ENCODE measurements at places on chromosomes 1 and 21. TPM values are rescaled to one million over a fixed set of nuclear protein-coding genes. Genes with fewer than 3 reads are reported as not detected.

- DNase-seq, result no peak
Measured at GRCh38 chr1:43203859-43204258, 31.7 kb downstream of the CFAP57 start.

DNA sequence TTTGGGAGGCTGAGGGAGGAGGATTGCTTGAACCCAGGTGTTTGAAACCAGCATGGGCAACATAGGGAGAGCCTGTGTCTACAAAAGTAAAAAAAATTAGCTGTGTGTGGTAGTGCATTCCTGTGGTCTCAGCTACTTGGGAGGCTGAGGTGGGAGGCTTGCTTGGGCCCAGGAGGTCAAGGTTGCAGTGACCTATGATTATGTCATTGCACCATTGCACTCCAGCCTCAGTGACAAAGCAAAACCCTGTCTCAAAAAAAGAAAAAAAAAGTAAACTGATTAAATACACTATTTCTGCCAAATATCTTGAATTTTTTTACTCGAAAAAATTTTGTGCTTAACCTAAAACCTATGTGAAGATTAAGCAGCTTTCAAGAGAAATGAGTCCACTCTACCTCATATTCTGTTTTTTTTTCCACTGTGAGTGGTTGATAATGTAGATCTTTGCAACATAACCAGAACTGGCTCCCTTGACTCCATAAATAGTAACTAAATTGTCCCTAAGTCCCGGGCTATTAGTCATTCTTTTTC is 19.4 kb upstream of the ZNF281 start:
- DNase-seq, result no peak

DNA sequence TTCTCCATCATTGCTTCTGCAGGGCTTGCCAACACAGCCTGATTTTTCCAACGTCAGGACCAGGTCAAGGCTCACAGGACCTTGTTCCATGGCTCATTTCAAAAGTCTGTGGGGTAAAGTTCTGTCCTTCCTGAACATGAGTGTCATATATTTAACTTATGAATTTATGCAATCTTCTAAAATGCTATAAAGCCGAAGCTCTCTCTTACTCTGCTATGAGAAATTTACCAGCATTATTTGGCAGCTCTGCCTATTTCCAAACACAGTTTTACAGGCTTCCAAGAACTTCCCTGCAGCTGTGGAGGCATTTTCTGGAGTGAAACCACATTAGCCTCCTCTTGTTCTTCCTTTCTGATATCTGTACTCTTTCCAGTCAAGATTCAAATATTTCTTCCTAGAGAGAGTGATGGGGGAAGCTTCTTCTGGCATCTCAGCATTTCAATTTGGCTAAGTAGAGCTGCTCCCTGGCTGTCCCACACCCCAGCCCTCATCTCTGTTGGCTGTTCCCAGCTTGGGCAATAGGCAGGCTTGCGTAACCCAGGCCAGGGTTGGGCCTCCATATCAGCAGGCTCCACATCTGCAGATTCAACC is 15.6 kb upstream of the HMGCS2 start:
- peak; percentile 90 for DNase-seq

GRCh38 chr1:85976516-85977205 is 179.9 kb downstream of the COL24A1 start:
- no peak for DNase-seq

GRCh38 chr1:179709841-179710329 is 33.2 kb upstream of the FAM163A start:
- no peak for DNase-seq

DNA sequence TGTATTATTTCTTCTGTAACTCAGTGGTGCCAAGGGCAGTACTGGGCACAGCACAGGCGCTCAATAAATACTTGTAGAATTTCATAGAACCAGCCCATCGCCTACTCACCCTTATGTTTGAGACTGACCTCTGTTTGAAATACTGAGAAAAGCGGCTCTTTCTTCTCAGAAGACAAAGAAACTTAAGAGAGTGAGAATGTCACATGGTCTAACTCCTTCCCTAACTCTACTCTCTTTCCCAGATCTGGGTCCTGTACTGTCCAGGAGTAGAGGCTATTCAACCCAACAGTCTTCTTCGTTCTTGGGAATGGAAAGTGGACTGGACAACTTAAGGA is 4.2 kb downstream of the IGSF8 start:
- no peak for DNase-seq

DNA sequence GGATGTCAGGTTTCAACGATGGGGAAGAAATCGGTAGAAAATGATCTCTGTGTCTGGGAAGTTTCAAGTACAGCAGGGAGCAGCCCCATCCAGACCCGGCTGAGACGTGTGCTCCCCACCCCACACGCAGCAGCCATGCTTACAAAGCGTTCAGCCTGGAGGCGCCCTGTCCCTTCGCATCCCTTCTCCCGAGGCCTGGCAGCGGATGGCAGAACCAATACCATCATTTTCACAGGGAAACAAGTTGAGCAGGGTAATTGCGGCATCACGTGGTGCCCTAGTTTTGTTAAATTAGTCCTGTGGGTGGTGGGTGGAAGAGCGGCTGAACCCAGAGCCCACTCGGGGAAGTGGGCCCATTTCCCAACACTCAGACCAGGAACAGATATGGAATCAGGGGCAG is 23.9 kb downstream of the KCNAB2 start:
- DNase-seq, result no peak

GRCh38 chr1:56654126-56654923 is 9.2 kb downstream of the PRKAA2 start:
- DNase-seq, result no peak

GRCh38 chr1:245380790-245381535 is 226.2 kb downstream of the KIF26B start:
- DNase-seq, result no peak

DNA sequence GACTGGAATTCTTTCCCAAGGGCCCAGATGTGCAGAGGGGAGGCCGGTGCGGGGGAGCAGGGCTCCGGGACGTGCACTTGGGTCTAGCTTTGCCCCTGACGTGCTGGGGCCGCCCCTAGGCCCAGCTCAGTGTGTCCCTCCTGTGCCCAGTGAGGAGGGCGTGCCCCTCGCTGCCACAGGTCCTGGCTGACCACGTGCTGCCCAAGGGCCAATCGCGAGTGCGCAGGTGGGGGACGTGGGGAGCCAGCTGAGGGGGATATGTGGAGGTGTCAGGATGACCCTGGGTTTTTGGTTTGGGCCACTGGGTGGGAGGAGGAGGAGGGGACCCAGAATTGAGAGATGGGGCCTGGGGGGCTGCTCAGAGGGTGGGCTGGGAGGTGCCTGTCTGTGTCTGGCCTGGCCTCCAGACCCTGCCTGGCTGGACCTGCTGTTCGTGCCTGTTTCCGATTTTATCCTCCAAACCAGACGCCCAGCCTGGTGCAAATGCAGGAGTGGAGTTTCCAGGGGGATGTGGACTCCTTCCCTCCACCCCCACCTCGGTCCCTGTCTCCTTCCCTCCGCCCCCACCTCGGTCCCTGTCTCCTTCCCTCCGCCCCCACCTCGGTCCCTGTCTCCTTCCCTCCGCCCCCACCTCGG is 6.1 kb upstream of the RNF223 start:
- peak; percentile 87 for DNase-seq

- DNase-seq, result no peak
Measured at GRCh38 chr1:92136341-92136740, 56.2 kb downstream of the BTBD8 start.

DNA sequence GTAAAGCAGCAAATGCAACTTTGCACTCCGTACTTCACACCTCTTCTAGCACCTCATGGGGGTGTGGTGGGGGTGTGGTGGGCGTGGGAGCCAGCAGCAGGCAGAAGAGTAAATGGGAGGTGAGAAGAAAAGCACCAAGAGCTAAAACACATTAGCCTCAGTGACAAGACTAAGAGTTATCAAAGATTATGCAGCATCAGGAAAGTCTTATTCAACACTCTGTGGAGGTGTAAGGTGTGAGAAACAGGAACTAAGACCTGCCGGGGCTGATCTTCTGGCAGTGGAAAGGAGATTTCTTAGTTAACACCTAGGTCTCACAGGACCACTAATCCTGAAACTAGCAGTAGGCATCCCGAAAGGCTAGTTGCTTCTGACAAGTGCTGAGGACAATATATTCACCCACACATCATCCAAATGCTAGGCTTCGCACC is 9.9 kb downstream of the TGFBR3 start:
- no peak for DNase-seq

- DNase-seq, result no peak
Measured at GRCh38 chr1:48792961-48793360, 16.3 kb upstream of the BEND5 start.

DNA sequence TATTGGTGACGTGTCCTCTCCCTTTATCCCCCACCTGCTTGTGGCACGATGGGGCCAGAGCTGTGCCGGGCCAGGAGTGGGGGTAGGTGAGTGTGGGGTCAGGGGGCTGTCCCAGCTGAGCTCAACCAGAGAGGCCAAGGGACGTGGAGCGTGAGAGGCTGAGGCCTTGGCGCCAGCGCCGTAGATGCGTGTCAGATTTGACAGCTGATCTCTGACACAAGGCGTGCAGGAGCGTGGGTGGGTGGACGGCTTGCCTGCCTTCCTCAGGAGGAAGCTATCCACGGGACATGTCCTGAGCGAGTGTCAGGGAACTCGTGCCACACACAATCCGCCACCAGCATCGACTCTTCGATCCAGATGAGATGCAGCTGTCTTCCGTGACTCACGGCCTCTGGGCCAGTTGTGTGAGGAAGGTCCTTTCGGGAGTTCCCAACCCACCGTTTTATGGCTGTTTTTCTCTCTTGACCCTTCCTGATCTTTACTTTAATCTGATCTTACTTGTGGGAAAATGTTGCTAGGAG is 56.7 kb downstream of the SPSB1 start:
- DNase-seq, result no peak

DNA sequence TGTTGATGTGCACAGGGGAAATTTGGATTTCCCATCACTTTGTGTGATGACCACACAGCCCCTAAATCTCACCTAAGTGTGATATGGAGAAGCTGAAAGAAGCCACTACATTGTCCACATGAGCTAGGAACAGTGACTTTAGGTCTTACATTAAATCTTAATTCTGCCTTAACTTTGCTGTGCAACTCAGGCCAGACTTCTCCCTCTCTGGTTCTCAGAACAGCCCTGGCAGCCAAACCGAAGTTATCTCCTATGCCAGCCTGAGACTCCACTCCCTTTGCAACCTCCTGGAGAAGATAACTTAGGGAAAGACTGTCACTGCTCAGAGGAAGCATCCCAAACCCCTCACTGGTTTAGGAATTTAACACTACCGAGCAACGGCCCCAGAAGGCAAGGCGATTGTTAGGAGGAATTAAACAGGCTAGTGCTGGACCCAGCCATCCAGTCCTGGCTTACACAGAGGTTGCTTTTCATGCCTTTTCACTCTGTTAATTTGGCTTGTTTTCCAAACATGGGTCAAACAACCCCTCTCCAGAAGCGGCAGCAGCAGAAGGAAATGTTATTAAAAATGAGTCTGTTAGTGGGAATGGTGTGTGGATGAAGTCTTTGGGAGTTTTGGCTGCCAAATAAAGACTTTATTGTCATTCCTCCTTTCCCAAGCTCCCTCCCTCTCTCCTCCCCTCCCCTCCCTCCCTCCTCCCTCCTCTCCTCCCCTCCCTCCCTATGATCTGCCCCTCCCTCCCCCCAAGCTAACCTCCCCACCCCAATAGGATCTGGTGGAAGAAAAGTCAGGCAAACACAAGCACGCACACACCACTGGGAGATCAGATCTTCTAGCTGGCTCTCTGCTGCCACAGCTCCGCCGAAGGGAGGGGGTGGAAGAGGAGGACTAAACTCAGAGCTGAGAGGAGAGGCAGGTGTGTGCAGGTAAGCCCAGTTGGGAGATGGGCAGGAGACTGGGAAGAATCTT is at the start of gene PRELP:
Gene PRELP (plus strand): TSS at position 795 of the 970 bp plus-strand sequence. CDS start 7,379 bp downstream, outside the sequence.
- no peak for DNase-seq

DNA sequence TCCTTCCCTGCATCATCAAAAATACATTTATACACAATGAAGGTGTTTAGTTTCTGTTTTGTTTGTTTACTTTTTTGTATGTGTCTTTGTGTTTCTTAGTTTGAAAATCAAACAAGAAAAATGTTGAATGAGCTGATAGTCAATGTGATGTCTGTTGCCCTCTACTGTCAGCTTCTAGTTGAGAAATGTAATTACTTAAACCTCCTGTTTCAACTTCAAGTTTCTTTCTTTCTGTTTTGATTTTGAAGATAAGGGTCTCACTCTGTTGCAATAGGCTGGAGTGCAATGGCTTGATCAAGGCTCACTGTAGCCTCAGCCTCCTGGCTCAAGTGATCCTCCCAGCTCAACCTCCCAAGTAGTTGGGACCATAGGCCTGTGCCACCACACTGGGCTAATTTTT is 37.5 kb downstream of the SPTA1 start:
- DNase-seq, result no peak

GRCh38 chr21:34580181-34580700 is 34.7 kb downstream of the RCAN1 start:
- DNase-seq, result no peak

DNA sequence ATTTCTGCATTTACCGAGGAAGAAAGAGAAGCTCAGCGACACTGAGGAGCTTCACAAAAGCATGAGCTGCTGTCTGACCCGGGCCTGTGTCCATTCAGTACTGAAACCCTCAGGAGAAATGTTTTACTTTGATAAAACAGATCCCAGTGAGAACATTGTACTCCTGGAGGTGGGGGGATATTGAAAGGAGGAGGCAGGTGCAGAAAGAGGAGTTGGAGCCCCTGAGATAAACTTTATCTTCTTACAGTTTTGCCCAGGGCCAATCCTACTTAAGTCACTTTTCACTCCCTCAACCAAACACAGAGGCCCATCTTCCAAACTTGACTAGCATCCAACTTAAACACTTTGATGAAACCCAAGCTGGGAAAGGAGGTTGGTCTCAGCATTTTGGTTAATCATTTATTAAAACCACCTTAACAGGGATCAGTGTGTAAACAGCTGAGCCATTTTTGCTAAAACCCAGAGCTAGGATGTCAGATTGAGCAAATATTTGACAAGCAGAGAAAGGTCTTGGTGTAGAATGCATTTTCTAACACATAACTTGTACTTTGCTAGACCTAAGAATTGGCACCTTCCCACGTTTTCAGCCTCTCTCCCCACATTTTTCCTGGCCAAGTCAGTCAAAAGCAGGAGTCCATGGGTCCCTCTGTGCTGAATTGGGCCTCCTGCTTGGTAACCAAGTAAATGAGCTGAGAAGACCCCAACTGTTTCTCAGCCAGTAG is 32.5 kb upstream of the SARS1 start:
- DNase-seq, result no peak

CGN gene
- 62.5 TPM for total RNA-seq

RGS13 gene
- total RNA-seq, result 4.7 TPM

RIPPLY3 gene
- total RNA-seq, result not detected

MROH7 gene
- total RNA-seq, result 3.6 TPM

KDF1 gene
- total RNA-seq, result 10.5 TPM

TMEM269 gene
- not detected for total RNA-seq

CLCA1 gene
- not detected for total RNA-seq

GSTM2 gene
- total RNA-seq, result 37.3 TPM

VASH2 gene
- total RNA-seq, result 1.9 TPM

RHOU gene
- 21.0 TPM for total RNA-seq

ACTL8 gene
- not detected for total RNA-seq

KLHDC8A gene
- total RNA-seq, result 0.78 TPM

Measured in upper lobe of right lung (tissue), 1 donor.